Activated naive CD8-positive, alpha-beta T cell treated with anti-CD3 and anti-CD28 coated beads, Interleukin-2, amount 50 U/mL, for 24 hours (primary cell): ENCODE measurements at places on chromosomes 7 and 10.

DNA sequence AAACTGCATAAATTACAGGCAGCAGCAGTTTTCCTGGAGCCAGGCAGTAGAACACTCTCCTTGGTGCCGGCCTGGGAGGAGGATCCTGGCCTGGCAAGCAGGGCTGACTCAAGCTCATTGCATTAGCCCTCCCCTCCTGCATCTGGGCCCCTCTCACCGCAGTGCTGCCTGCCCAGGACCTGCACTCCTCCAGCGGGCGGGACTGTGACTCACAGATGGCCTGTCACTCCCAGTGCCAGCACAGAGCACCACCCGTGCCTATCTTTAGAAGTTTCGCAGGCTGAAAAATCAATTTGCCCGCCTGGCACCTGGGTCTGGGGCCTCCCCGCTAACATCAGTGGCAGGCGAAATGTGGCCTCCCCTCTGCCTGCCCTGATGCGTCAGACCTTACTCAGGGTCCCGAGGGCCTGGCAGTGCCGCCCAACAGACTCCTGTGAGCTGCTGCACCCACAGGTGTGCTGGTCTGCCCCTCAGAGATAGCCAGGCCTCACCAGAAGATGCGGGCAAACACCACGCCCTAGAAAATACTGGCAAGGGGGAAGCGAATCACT, 123.8 kb downstream of the KCNMA1 start:
- no peak for DNase-seq
- no peak overlapping the region for H3K27ac ChIP-seq
- no peak overlapping the region for H3K4me3 ChIP-seq
- H3K36me3 ChIP-seq: no peaks in the 10 kb centered on the region
- H3K4me1 ChIP-seq: no peaks in the 10 kb centered on the region
- peaks cover 6% of the 10 kb centered on the region for H3K27me3 ChIP-seq

- H3K4me1 ChIP-seq: no peaks in the 10 kb centered on the region
- no peak for DNase-seq
- H3K27ac ChIP-seq: no peak overlapping the region
These were observed 1.1 kb downstream of the HTR5A start for GRCh38 chr7:155071121-155071651.

- H3K4me1 ChIP-seq: no peaks in the 10 kb centered on the region
- no peaks in the 10 kb centered on the region for H3K27me3 ChIP-seq
- peaks cover 7% of the 10 kb centered on the region for H3K36me3 ChIP-seq
- DNase-seq: no peak
- no peak overlapping the region for H3K4me3 ChIP-seq
These were observed 11.6 kb downstream of the NKX6-2 start for GRCh38 chr10:132774181-132774901.

- H3K36me3 ChIP-seq: no peaks in the 10 kb centered on the region
- peaks cover 1% of the 10 kb centered on the region for H3K27me3 ChIP-seq
- no peak overlapping the region for H3K4me3 ChIP-seq
- no peak overlapping the region for H3K27ac ChIP-seq
- no peak for DNase-seq
- no peaks in the 10 kb centered on the region for H3K4me1 ChIP-seq
These were observed 100.4 kb upstream of the GLI3 start for GRCh38 chr7:42337225-42337905.

DNA sequence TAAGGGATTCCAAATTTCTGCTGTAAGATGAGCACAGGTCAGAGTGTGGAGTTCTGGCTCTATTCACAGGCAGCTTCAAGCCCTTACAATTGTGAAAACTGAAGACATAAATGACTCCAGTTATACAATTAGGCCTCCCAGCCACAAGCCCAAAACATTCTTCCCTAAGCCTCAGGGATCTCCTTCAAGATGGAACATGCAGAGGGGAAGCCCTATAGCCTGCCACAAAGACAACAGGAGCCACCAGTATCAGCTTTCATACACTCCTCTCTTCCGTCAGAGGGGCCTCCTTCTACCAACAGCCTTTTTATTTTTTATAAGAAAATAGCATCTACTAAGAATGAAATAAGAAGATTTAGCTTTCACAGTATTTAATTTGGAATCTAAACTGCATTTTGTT, 46.5 kb downstream of the DLD start:
- H3K27me3 ChIP-seq: no peaks in the 10 kb centered on the region
- H3K36me3 ChIP-seq: peaks cover 4% of the 10 kb centered on the region
- H3K4me3 ChIP-seq: no peak overlapping the region
- H3K27ac ChIP-seq: no peak overlapping the region
- no peak for DNase-seq

DNA sequence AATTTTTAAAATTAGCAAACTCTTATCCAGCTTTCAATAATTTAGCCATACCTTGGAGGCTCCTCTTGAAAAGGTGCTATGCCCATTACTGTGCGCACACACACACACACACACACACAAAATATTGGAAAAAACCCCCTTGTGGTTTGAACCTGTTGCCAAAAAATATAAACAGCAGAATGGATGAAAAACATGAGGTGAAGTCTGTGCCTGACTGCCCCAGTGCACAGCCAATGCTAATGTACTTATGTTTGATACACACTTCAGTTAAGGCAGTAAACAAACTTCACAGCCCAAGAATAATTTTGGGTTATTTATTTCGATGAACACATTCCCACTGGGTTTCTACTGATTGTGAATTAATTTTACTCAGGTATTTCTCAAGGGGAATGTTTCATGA, 113.2 kb upstream of the SEM1 start:
- H3K4me3 ChIP-seq: no peak overlapping the region
- H3K4me1 ChIP-seq: peaks cover 5% of the 10 kb centered on the region
- H3K36me3 ChIP-seq: no peaks in the 10 kb centered on the region
- peaks cover 38% of the 10 kb centered on the region for H3K27me3 ChIP-seq
- no peak for DNase-seq
